ENCODE measurements at places on chromosomes 1 and 21. TPM values are rescaled to one million over a fixed set of nuclear protein-coding genes. Genes with fewer than 3 reads are reported as not detected.
A peak's percentile ranks its signal among the peaks of the same experiment; 100 is the strongest.

CLDN17 gene
- polyA plus RNA-seq: not detected

LRRC53 gene
- polyA plus RNA-seq: not detected

DNA sequence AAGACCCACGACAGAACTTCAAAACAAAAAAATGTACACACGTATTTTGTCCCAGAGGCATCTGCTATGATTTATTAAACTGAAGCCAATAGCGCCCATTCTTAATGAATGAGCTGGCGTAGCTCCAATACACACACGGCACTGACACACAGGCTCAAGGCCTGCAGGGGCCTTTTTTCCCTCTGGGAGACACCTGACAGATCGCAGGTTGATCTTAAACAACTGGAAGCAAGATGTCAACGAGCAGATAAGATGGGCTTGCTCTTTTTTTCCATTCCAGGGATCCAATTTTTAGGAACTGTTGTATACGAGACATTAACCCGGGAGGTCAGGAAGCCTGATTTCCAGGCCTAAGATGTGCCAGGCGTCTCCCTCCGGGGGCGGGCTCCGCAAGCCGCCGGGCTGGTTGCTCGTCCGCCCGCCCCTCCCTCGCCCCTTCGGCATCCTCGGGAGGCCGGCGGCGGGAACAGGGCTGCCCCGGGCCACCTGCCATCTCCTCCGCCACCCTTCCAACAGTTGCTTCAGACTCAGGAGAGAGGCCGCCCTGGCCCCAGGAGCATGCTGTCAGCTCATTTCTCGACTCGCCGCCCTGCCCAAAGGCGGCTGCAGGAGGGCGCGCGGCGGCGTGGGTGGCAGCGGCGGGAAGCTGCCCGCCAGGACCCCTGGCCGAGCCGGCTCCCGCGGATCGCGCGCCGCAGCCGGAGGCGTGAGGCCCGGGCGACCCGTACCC, 735 bp downstream of the TTC13 start:
- H3K27me3 ChIP-seq: no peaks in the 10 kb centered on the region
- peak overlapping the region; percentile 57 for H3K4me3 ChIP-seq
- peak overlapping the region; percentile 15 for H3K27ac ChIP-seq
- peaks cover 2% of the 10 kb centered on the region for H3K36me3 ChIP-seq
- peak; percentile 11 for DNase-seq
- H3K4me1 ChIP-seq: peaks cover 4% of the 10 kb centered on the region

RIPPLY3 gene
- polyA plus RNA-seq: 0.07 TPM

DNA sequence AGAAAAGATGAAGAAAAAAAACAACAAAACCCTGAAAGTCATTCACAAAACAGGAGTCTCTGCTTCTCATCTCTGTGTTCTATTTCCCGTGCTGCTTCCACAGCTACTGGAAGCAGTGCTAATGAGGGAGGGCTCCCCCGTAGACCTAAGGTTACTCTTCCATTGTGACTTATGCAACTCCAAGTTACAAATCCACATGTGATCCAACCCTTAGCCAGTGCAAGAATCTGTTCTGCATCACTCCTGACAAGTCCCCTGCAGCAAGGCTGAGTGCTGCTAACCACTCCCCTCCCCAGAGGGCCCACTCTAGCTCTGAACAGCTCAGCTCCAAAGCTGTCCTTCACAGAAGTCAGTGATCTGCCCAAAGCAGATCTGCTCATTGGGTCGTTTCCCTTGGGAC, 10.3 kb downstream of the DNALI1 start:
- DNase-seq: no peak
- H3K4me1 ChIP-seq: no peaks in the 10 kb centered on the region
- no peaks in the 10 kb centered on the region for H3K27me3 ChIP-seq
- no peak overlapping the region for H3K27ac ChIP-seq
- H3K36me3 ChIP-seq: peaks cover 42% of the 10 kb centered on the region

TBX19 gene
- polyA plus RNA-seq: 0.89 TPM

DNA sequence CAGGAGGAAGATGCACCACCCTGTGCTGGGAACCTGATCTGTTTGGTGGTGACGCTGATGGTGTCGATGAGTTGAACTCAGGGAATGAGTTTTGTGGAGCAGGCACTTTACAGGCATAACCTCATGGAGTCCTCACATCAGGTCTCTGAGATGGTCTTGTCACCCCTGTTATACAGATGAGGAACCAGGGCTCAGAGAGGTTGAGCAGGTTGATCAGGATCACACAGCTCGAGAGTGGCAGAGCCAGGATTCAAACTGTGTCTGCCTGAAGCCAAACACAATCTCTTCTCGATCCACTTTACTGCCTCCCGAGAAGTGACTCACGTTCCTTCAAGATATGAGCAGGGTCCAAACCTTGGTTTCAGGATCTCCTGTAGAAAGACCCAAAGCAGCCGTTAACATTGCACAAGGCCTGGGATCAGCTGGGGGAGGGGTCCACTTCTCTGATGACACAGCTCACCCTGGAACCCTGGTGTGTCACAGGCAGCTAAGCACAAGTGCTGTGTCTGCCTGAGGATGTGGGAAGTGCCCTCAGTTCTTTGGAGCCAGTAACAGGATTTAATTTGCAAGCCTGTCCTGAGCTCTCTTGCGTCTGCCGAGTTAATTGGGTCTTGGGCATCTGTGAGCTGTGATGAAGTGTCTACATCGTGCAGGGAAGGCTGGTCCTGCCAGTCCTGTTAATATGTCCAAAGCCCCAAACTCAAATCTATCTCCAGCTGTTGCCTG, 65.4 kb upstream of the STUM start:
- H3K27me3 ChIP-seq: peaks cover 48% of the 10 kb centered on the region
- H3K4me3 ChIP-seq: no peak overlapping the region

GRCh38 chr1:58848818-58849411, 65.1 kb upstream of the JUN start:
- peak overlapping the region; percentile 46 for H3K27ac ChIP-seq
- no peak overlapping the region for H3K4me3 ChIP-seq
- DNase-seq: peak; percentile 98
- peaks cover 9% of the 10 kb centered on the region for H3K4me1 ChIP-seq

PLPPR5 gene
- 0.06 TPM for polyA plus RNA-seq

GRCh38 chr21:34187935-34188334, 114.6 kb downstream of the MRPS6 start:
- no peaks in the 10 kb centered on the region for H3K4me1 ChIP-seq
- DNase-seq: no peak
- no peak overlapping the region for H3K27ac ChIP-seq
- no peaks in the 10 kb centered on the region for H3K36me3 ChIP-seq
- H3K27me3 ChIP-seq: peaks cover 3% of the 10 kb centered on the region
- H3K4me3 ChIP-seq: no peak overlapping the region

HNRNPCL4 gene
- polyA plus RNA-seq: not detected

GRCh38 chr1:3943123-3943431, 43.0 kb upstream of the C1orf174 start:
- no peaks in the 10 kb centered on the region for H3K36me3 ChIP-seq
- H3K4me3 ChIP-seq: no peak overlapping the region
- no peaks in the 10 kb centered on the region for H3K4me1 ChIP-seq
- DNase-seq: no peak

DNA sequence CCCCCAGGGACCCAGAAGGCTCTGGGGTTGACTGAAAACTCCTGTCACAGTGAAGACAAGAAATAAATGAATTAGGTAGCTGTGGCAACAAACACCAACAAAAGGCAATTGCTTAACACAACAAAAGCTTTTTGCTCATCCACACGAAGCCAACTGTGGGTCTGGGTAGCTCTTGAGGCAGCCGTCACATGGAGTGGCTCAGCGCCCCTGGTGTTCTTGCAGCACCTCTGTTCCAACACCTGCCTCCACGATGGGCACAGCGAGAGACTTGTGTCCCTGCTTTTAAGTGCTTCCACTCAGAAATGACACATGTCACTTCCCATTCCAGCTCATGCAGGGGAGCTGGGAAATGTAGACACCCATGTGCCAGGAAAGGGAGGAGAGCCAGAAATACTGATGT, 364.5 kb upstream of the DUSP10 start:
- DNase-seq: no peak
- peaks cover 4% of the 10 kb centered on the region for H3K4me1 ChIP-seq

DNA sequence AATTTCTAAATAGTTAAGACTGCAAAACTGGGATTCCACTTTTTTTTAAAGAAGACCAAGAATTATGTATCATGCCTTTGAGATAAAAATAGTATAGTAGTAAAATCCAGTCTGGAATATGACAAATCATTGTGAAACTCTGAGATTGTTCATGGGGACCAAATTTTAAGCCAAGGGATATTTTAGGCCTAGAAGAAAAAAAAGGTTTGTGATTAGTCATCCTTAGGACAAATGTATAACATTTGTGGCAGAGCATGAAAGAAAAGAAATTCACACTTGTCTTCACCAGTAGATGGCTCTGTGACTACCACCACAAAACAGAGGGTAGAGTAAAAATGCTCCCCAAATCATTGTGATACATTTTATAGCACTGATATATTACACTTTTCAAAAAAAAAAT, 226.1 kb downstream of the KCTD3 start:
- no peaks in the 10 kb centered on the region for H3K27me3 ChIP-seq
- peak; percentile 94 for DNase-seq
- no peaks in the 10 kb centered on the region for H3K4me1 ChIP-seq
- no peak overlapping the region for H3K27ac ChIP-seq
- no peaks in the 10 kb centered on the region for H3K36me3 ChIP-seq

TRIM67 gene
- not detected for polyA plus RNA-seq

CELF3 gene
- polyA plus RNA-seq: not detected

- no peak for DNase-seq
- H3K27me3 ChIP-seq: no peaks in the 10 kb centered on the region
- no peak overlapping the region for H3K27ac ChIP-seq
- H3K4me1 ChIP-seq: peaks cover 45% of the 10 kb centered on the region
- no peak overlapping the region for H3K4me3 ChIP-seq
Observed at GRCh38 chr1:21265644-21266043, 24.6 kb downstream of the ECE1 start.

GRCh38 chr1:8541961-8542521, 224.1 kb downstream of the SLC45A1 start:
- H3K27me3 ChIP-seq: no peaks in the 10 kb centered on the region
- no peak overlapping the region for H3K4me3 ChIP-seq
- DNase-seq: peak; percentile 83
- H3K27ac ChIP-seq: peak overlapping the region; percentile 72
- H3K36me3 ChIP-seq: peaks cover 3% of the 10 kb centered on the region

- no peaks in the 10 kb centered on the region for H3K27me3 ChIP-seq
- no peak overlapping the region for H3K4me3 ChIP-seq
- DNase-seq: no peak
- H3K27ac ChIP-seq: no peak overlapping the region
Observed at GRCh38 chr1:244246334-244246733, 195.3 kb downstream of the ZBTB18 start.
